IPS DF 6.9 (cell line): ENCODE measurements at places on chromosomes 12 and 14.

DNA sequence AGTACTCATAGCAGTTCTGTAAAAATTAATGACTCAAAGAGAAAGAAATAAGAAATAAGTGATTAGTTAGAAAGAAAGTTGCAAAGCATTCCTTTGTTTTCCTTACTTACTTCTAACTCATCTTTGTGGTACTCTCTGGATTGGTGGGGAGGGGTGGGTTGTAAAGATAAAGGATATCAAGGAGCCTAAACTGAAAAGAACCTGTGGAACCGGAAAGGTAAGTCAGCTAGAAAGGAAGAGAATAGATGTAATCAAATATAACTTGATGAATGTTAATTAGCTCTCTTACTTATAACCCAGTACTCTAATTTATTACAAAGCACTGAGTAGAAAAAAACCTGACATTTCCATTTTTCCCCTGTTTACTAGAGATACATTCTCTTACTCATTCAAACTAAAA, 37.5 kb upstream of the KRR1 start:
- DNase-seq, result no peak

- DNase-seq, result no peak
Measured at GRCh38 chr12:92076101-92076500, 69.5 kb downstream of the BTG1 start.

DNA sequence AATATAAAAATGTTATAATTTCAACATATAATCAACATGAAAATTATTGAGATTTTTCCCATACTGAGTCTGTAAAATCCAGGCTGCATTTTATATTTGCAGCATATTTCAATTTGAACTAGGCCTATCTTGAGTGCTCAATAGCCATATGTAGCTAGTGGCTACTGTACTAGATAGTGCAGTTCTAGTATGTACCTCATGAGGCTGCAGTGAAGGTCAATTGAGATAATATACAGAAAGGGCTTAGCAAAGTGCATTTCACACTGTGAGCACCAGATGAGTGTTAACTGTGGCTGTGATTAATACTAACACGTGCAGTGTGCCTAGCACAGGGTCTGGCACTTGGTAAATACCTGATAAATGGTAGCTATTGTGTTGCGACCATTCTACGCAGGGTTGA, 5.4 kb upstream of the SLC22A17 start:
- DNase-seq, result no peak

- no peak for DNase-seq
Measured at GRCh38 chr12:81010641-81011040, 67.2 kb upstream of the ACSS3 start.

DNA sequence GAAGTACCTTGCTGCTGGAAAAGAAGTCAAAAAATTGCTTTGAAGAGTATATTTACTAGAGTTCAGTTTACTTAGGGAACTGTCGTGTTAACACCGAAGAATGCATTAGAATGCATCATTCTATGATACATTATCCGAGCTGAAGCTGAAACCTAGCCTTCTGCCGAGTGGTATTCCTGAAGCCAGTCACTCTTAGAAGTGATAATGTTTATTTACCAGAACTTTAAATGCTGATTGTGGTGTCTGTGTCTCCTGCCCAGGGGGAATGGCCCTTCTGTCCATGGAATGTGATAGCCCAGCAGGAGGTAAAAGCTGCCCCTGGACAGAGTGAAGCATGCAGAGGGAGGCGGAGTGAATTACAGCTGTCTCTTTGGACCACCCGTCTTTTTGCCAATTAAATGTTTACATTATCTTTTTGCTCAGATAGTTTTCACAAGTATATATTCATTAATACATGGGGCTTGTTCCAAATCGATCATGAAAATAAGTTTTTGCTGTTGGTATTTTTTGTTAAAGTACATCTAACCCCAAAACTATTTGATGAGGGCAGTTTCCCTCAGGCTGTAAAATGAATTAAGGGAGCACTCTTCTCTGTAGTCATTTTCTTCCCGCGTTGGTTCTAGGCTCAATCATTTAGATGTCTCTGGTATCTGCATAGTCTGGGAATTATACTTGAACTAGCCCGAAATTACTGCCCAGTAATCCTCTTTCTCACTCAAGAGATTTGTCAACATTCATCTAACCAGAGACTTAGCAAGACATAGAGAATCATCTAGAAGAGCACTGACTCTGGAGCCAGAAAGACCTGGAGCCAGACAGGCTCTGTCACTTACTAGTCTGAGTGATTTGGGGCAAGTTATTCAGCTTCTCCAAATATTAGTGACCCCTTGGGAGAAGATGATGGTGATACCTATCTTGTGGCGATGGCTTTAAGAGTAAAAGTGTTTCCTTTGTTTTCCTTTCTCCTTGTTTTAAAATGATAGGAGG, 147.6 kb downstream of the CRADD start:
- peak; percentile 47 for DNase-seq

DNA sequence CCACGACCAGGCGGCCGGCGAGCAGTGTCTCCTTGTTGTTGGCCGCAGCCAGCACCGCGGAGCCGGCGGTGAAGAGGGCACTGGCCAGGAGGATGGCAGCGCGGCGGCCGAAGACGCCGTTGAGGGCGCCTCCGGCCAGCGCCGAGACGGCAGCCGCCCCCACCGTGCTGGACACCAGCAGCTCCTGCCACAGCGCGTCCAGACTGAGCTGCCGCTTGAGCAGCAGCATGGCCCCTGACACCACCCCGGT, 691 bp downstream of the SLC2A13 start:
- no peak for DNase-seq

GRCh38 chr12:131119936-131120335, 166.2 kb downstream of the ADGRD1 start:
- no peak for DNase-seq

GRCh38 chr14:51872396-51872795, 12.0 kb downstream of the GNG2 start:
- DNase-seq, result no peak

DNA sequence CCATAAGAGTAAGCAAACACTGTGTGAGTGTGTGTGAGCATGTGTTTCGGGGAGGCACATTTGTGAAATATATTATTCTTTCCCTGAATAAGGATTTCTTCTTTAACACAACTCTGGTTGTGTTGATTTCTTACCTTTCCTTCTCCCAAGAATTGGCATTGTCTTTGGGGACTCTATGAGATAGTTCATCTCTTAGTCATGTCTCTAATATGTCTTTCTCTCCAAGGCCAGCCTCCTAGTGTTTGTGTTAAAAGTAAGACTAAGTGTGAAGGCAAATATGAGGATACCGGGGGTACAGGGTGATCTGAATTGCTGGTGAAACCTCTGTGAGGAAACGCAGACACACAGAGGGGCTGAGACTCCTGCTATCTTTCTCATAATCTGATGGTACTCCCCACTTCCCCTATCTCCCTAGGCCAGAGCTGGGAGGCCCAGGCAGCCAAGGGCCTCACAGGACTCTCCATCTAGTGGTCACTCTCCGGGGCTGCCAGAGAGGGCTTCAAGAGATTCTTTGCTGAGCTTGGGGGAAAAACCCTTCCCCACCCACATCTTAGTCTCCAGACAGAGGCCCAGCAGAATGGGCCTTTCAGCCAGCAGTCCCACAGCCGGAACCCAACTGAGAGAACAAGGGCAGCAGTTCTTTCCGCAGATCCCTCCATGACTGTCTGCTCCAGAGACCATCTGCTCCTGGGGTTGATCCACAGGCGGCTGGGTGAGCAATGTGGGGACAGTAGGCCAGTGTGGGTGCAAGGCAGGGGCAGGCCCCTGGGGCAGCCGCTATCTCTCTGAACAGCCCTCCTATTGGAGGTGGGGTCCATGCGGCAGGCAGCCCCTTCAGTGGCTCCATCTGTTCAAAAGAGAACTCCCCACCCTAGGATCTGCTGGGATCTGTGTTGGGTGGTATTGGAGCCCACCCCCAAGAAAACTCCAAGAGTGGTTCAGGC, 5.8 kb upstream of the HOXC12 start:
- no peak for DNase-seq

DNA sequence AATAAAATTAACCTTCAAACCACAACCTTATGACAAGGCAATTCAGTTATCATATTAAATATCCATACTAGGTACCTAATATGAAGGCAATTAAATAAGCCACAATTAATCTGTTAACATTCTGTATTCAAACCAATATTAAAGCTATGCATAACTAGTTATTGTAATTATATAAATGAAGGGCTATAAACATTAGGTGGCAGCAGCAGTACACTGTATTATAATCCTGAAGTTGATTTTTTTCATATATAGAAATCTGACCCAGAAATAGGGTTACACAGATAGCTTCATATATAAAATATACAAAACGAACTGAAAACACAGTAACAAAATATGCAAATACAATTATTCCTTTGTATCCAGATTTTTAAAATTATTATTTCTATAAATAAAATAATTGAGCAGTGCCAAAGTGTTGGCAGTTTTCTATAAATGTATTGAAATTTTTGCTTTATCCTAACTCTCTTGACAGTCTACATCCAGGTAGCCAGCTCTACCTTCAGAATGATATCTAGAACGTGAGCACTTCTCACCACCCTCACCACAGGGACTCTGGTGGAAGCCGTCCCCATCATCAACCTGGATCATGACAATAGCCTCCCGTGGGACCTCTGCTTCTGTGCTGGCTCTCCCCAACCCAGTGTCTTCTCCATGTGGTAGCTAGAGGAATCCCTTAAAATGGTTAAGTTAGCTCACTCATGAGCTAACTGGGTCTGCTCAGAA, 136.2 kb downstream of the MED13L start:
- DNase-seq, result no peak

- DNase-seq, result no peak
Measured at GRCh38 chr14:68146818-68147217, 327.2 kb downstream of the RAD51B start.

DNA sequence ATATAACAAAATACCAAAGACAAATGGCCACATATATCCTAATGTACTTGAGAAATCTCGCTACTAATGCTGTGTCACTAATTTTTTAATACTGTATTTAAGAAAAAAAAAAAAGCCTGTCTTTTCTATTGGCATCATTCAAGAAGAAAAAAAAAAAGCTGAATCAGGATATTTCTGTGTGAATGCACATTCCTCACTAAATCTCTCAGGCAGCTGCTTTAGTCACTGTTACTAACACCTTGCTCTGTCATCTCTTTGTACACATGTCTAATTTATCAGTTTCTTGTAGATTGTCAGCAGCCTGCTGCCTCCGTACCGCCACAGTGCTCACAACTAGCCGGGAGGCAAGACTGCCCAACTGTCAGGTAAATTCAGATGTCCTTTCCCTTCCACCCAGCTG, 32.0 kb upstream of the FGD4 start:
- DNase-seq, result no peak

DNA sequence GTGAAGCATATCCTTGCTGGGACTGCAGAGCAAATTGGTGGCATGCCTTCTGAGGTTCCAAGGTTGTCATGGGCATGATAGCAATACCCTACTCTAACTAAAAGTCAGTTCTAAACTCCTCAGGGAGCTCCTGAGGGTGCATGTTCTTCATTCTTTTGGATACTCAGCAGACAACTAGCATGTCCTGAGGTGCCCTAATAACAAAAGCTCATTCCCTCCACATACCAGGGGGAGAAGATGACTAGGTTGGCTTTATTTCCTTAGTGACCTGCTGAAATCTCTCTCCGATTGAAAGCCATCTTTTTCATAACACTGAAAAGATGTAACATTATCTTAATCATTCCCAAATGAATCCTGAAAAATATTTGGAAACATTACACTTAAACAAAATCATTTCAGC, 188.7 kb upstream of the IGF1 start:
- no peak for DNase-seq

- no peak for DNase-seq
Measured at GRCh38 chr12:69024413-69024812, 91.4 kb upstream of the CPM start.

DNA sequence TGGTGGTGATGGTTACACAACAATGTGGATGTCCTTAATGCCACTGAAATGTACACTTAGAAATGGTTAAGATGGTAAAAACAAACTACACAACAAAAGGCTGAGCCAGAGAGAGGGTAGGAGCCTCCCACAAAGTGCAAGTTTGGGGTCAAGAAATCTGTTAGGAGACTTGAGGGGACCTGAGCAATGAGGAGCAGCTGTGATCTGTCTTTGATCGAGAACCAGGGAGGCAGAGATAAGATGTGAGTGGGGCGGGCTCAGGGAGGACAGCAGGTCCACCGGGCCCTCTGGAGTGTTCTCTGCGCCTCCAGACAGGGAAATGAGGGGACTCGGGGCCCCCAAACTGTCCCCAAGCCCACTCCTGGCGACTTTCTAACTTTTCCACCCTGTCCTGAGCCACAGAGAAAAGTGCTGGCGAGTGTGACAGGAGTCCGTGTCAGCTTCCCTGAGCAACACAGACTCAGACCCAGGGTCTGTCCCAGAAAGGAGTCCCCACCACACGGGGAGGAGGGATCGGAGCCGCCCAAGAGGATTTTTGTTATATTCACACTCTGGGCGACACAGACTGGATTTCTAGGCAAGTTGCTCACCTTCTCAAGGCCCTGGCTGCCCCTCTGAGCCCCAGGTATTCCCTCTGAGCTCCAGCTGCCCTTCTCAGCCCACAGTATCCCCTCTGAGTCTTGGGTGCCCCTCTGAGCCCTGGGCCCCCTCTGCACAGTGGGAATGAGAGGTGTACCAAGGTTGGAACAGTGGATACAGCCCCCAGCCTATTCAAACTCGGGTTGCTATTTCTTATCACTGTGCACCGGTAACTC, 11.5 kb upstream of the SCARB1 start:
- DNase-seq, result no peak

GRCh38 chr12:94421868-94422740, 37.6 kb downstream of the CEP83 start:
- DNase-seq, result no peak

DNA sequence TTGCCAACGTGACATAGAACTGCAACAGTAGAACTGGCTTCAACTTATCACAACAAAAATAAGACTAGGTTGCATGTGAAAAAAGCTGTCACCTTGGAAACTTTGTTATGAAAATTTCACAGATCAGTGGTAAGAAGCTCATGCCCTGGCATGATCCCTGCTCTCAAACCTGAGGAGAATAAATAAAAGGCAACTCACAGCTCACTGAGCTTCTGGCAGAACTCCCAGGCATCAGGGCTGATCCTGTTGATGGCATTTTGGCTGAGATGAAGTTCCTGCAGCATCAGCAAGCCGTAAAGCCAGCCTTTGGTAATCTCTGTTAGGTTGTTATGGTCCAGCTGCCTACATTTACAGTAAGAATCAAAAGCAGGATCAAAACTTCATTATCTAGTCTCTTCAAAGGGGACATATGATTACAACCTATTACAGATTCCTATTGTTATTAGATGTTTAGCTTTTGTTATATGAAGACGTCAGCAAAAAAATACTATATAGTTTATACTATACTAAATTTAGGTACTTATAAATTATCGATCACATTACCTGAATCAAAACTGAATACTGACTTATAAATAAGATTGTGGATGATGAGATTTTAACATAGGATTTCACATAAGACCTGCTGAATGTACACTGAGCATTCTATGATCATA, 32.0 kb downstream of the LRIG3 start:
- no peak for DNase-seq

GRCh38 chr12:111430433-111431353, 25.0 kb downstream of the SH2B3 start:
- DNase-seq, result no peak

DNA sequence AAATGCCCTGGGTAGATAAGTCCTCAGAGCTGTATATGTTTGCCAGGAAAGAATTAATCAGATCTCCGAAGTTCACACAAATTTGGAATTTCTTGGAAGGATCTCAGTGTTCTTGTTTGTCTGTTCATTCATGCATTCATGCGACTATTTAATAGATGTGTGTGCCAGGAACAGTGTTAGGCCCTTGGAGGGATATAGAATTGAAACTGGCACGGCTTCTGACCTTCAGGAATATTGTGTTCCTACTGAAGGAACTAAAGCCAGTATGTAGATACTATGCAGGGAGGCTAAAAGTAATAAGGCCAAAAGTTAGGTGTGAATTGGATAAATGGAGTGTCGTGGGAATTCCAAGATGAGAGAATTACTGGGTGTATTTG, 166.0 kb upstream of the NOS1 start:
- DNase-seq, result no peak
